ENCODE measurements at places on chromosomes 7 and 10.

- no peak for DNase-seq
Measured at GRCh38 chr10:90712529-90712928, 145.3 kb downstream of the HTR7 start.

GRCh38 chr10:12705943-12706342 is 295.6 kb downstream of the CCDC3 start:
- DNase-seq, result peak; percentile 59

DNA sequence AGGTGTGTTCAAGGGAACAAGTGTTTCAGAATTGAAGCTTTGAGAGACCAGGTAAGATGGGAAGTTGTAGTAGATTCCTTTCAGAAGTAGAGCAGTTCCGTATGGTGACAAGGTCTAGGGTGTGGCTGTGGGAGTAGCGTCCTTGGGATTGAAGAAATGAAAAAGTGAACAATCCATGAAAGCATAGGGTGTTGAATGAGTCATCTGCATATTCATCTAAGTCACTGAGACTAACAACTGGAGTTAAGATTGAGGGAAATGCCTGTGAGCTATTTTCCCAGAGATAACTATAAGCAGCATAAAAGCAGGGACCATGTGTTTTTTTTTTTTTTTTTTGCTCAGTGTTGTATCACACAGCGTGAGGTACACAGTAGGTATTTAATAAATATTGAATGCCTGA is 134.8 kb downstream of the PHTF2 start:
- no peak for DNase-seq

DNA sequence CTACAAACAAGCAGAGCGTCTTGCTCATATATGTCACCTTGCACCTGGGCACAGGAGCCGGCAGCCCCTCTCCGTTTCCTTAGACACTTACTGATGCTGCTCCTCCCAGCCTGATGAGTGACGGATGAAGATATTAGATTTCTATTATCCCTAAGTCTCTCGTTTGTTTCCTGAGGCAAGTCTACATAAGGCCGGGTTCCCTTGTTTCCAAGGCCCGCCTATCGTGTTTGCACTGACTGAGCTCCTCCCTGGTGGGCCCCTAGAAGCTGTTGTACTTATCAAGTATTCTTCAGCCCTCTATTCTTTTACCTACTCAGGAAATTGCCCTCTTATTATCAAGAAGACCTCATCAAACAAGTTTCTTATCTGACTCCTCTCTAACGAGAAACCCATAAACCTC is 18.5 kb downstream of the SH3PXD2A start:
- DNase-seq, result no peak

- no peak for DNase-seq
Measured at GRCh38 chr10:65213170-65213569, 1692.0 kb downstream of the REEP3 start.

DNA sequence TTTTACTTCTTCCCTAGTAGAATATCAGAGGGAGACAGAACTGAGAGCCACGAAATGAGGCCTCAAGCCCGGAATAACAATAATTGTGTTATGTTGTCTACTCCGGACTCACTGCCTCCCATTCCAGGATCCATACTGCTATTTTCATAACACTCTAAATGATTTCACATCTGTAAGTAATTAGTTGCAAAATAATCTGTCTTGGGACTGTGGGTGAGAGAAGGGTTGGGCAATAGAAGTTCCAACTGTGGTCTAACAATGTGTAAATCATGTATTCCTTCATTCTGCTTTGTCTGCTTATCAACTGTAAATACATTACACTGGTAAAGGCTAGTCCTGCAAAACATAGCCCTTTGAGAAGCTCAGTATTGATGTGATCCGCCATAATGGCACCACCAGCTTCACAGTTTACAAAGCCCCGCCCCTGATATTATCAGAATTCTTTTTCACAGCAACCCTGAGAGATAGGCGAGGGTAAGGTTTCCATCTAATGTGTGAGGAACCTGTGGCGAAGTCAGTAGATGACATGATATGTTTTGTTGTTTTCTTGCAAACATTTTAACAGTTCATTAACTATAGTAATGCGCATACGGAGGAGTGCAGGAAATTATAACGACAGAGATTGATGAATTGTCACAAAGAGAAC is 265.7 kb upstream of the BMPER start:
- DNase-seq, result no peak

DNA sequence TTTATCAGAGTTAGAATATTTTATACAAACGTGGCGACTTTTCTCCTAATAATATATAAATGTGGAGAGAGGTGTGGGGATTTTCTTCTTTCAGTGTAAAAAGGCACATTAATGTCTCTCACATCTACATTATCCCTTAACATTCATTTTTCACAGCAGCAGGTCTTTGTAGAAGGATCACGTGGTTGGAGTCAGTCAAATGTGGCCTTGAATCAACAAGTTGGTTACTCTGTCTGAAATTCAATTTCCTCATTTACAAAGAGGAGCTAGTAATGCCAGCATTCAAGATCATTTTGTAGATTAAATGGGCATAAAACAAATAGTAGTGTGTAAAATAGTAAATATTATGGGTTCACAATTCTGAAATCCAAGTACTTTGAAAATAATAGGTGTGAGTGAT is 183.1 kb upstream of the SEMA3E start:
- DNase-seq, result no peak

GRCh38 chr10:82922046-82922445 is 1047.1 kb downstream of the NRG3 start:
- no peak for DNase-seq

GRCh38 chr10:123800821-123801220 is 90.8 kb downstream of the CPXM2 start:
- DNase-seq, result no peak

DNA sequence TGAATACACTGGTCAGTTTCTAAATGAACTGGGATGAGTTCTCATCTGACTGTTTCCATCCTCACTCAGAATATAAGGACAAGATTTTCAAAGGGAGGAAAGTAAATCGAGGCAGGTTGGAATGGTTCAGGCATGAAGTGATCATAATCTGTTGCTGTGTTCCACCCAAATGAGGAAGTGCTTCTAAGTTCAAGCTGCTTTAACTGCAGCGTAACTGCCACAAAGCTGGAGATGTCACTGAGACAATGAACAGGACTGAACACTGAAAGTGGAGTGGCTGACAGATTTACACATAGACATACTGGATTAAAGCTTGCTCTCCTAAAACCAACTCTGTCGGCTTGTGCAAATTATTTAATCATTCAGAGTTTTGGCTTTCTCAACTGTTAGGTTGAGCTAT is 66.6 kb downstream of the GPR37 start:
- DNase-seq, result no peak

GRCh38 chr7:26616235-26616634 is 248.2 kb downstream of the SKAP2 start:
- no peak for DNase-seq

- DNase-seq, result no peak
Measured at GRCh38 chr10:9819756-9820494, 1197.7 kb upstream of the CELF2 start.

- peak; percentile 63 for DNase-seq
Measured at GRCh38 chr10:29392376-29393021, 103.6 kb downstream of the LYZL1 start.

- no peak for DNase-seq
Measured at GRCh38 chr7:30983914-30984247, 20.1 kb downstream of the GHRHR start.

- DNase-seq, result no peak
Measured at GRCh38 chr10:124470544-124471434, 9.2 kb downstream of the LHPP start.

GRCh38 chr10:73858013-73858708 is 16.2 kb downstream of the CAMK2G start:
- DNase-seq, result no peak

GRCh38 chr7:157892751-157893523 is 556.1 kb downstream of the DNAJB6 start:
- DNase-seq, result no peak

Data from kidney glomerular epithelial cell (primary cell).